Stimulated activated CD8-positive, alpha-beta memory T cell treated with anti-CD3 and anti-CD28 coated beads, Interleukin-15, amount 100 ng/mL, for 1 hour (primary cell): ENCODE measurements at places on chromosomes 2 and 18.

GRCh38 chr18:58580623-58581022 lies 48.3 kb downstream of the ALPK2 start:
- DNase-seq, result no peak

- DNase-seq, result no peak
Measured at GRCh38 chr2:174775571-174775980, 11.3 kb upstream of the CHRNA1 start.

GRCh38 chr2:217790195-217790594 lies 212.6 kb downstream of the TNS1 start:
- DNase-seq, result no peak

DNA sequence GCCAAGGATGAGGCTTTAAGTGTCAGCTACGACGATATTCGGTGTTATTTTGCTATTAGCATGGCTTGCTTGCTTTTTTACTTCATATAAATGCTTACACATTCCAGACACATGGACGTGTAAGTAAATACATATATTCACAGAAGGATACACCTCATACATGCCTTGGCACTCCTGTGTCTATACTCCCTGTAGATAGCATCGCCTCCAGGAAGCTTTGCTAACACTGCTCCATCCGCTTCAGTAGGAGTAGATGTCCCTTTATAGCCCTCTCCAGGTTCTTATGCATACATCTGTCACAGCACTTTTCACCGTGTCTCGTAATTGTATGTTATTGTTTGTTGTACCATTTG lies 27.5 kb upstream of the KCTD1 start:
- no peak for DNase-seq

DNA sequence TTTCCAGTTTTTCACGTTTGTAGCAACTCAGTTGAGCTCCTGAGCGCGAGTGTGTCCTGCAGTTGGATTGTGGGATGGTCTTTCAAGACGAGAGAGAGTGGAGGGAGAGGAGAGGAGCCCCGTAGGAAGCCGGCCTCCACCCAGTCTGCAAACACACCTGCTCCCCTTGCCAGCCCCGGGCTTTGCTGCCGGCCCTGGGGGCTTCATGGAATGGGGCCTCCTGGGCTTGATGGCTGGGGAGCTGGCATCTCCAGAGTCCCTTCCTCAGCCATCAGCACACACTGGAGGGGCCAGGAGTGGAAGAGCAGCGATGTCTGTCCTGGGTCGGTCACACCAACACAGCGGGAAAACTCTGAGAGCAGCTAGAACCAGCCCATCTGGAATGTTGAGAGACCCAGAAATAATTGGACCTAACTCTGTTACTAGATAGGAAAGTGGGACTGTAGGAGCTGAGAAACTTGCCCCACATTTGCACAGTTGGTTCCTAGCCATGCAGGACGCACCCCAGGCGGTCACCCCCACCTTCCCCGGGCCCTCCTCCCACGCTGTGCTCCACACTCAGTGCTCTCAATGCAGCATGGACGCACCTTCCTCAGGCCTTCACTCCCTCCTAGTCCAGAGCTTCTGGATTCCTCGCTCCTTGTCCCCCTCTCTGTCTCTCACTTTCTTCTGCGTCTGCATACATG lies 69.6 kb downstream of the PTGR3 start:
- no peak for DNase-seq

DNA sequence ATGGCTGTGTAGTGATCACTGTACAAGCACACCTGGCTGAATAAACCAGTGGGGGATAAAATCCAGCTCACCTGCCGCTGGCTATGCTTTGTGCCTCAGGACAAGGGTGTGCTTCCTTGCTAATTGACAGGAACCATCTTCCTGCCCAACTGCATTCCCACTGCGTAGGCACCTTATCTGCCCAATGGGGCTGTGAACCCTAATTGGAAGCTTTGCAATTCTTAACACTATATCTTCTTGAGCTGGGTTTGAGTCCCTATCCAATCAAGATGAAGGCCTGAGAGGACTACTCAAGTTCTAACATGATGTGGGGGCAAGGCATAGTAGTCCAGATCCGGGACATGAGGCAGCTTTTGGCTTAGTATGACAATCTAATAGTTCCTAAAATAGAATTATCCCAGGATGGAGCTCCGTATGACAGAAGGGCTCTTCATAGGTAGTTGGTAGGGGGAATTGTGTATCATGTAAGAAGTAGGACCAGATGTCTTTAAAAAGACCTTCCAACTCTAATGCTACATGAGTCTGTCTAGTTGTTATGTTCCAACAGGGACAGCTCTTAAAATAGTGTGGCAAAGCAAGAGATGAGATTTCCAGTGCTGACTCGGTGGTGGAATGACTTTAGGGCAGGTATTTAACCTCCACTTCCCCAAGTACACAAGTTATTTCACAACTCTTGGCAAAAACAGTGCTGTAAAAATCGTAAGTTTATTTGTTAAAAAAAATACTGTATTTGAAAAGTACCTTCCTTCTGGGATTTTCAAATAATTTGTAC lies 2.3 kb upstream of the TMEM150A start:
- DNase-seq, result no peak

GRCh38 chr2:127917916-127918315 lies 32.2 kb upstream of the AMMECR1L start:
- DNase-seq, result no peak

DNA sequence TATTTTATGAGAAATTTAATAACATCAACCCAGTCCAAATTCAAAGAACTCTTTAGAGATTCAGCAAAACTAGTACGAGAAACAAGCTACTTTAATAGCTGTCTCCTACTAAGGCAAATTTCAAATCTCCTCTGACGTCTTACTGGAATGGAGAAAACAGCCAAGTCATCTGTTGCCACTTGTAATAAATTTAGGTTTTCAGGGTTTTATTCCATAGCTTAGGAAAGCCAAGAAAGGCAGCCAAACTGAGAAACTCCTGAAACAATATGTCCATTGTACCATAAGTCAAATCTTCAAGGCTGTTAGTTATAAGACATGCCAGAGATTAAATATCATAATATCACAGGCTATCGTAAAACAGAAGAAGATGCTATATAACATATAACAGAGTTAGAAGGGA lies 524.6 kb upstream of the SETBP1 start:
- no peak for DNase-seq

DNA sequence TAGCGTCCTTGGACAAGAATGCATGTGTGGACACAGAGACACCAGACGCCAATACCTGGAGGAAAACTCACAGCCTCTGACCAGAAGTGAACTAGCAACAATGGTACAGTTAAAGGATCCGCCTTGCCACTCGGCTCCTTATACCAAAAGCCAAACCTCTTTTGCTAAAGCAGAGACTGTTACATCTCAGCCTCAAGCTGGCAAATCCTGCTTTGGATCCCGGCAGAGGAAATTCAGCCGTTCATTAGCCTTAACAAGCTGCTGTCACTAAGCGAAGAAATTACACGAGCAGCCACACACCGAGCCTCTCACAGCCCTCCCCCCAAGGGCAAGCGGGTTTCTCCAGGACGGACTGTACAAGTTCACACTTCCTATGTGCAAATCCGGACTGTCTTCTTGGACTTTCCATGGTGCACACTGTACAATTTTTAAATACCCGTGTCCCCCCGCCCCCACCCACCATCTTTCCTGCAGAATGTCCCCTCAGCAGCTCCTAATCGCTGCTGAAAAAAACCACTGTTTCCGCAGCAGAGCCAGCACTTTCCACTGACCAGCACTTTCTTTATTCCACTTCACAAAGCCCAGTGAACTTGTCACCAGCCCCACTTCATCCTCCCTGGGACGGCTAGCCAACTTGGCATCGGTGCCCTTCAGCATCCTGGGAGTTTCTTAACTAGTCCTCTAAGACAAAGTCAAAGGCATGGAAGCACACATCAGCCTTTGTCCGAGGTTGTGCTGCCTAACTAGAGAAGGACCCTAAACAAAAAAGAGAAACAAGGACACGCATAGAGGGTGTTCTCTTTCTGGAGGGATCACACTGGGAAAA lies 1.5 kb downstream of the KLF7 start:
- no peak for DNase-seq

- no peak for DNase-seq
Measured at GRCh38 chr2:128432423-128432822, 113.8 kb upstream of the HS6ST1 start.
